Coronary artery (tissue), 2 donors: ENCODE measurements at places on chromosomes 11 and 22.

DNA sequence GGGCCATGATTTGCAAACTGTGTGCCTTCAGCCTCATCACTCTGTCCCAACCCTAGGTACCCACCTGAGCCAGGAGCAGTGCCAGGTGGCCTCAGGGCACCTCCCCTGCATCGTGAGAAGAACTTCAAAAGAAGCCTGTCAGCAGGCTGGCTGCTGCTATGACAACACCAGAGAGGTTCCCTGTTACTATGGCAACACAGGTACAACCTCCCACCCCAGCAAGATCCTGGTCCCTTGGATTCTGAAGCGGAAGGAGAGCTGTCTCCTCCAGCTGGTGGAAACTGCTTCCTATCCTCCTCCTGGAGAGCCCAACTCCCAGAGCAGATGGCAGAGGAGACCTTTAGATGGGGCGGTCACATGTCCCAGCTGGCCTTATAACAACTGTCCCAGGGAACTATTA is 2.9 kb downstream of the ZP1 start:
- no peak for DNase-seq

DNA sequence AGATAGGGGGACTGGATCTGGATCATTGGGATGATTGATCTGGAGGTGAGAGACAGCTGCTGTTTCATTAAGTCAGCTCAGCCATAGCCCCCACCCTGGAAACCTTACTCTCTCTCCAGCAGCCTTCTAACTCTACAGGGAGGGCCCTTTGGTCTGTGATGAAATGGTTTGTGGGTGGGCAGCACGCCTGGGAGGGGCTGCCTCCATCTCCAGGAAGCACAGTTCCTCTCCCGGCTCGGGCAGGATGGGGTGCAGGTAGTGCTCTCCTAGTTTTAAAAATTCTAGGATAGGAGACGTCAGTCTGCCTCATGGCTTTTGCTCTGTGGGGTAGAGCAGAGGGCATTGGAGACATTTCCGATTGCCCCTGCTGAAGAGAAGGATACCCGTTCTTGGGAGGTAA is 89.7 kb downstream of the CEP164 start:
- DNase-seq: no peak

DNA sequence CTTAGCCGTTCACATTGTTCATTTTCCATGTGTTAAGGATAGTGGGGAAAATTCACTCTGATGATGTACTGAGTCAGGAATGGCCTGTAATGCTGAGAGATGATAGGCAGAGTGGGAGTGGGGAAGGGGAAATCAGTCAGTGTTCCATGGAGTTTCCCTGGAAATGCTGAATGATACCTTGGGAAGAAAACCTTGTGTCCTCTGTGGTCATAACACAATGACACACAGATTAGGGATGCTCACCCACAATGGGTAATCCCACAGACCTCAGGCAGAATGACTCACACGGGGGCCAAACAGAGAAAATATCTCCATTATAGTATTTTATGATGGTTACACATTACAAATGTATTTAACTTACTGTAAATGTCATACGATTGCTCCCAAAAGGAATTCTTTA is 118.0 kb downstream of the SNX19 start:
- no peak for DNase-seq

DNA sequence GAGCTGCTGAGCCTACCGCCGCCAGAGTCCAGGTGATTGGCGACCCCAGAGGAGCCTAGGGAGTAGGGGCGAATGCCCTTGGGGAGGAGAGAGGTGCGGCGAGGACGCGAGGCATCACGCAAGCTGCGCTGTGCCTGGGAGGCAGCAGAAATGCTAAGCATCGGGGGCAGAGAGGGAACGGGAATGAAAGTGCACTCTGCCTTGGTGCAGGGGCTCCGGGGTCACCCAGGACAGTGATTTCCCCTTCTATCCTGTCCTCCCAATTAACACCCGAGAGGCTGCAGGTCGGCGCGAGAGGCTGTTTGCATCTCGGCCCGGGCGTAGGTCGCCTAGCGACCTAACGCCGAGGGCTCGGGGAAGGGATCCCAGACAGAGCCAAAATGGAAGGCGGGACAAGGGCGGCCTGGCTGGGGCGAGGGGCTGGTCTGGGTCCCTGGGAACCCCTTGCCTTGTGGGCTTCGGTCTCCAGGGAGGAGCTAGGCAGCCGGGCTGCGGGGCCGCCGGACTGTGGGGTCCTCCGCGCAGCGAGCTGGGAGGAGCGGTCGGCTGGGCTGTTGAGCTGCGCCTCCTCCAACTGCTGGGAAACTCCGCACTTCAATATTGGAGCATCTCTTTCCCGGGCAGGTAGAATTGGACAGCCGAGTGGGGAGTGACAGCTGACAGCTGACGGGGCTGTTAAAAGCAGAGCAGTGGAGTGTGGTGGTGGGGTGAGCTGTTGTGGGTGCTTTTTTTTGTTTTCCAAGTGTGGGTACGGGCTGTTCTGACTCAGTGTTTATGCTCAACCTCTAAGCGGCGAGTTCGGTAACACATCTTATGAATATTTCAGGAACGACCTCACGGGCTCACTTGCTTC is 657 bp downstream of the ELMOD1 start:
- no peak for DNase-seq

- DNase-seq: no peak
Observed at GRCh38 chr22:29979777-29980321, 96.9 kb downstream of the MTMR3 start.

GRCh38 chr11:109512680-109513079 is 90.7 kb downstream of the C11orf87 start:
- no peak for DNase-seq

- no peak for DNase-seq
Observed at GRCh38 chr11:107011977-107012376, 6.3 kb downstream of the GUCY1A2 start.

GRCh38 chr22:27642104-27642800 is 159.3 kb downstream of the MN1 start:
- no peak for DNase-seq

- DNase-seq: no peak
Observed at GRCh38 chr11:119709638-119710346, 19.2 kb downstream of the NECTIN1 start.

- DNase-seq: no peak
Observed at GRCh38 chr11:129729823-129730222, 85.8 kb upstream of the TMEM45B start.

GRCh38 chr11:3810446-3810845 is 2.1 kb downstream of the PGAP2 start:
- no peak for DNase-seq

DNA sequence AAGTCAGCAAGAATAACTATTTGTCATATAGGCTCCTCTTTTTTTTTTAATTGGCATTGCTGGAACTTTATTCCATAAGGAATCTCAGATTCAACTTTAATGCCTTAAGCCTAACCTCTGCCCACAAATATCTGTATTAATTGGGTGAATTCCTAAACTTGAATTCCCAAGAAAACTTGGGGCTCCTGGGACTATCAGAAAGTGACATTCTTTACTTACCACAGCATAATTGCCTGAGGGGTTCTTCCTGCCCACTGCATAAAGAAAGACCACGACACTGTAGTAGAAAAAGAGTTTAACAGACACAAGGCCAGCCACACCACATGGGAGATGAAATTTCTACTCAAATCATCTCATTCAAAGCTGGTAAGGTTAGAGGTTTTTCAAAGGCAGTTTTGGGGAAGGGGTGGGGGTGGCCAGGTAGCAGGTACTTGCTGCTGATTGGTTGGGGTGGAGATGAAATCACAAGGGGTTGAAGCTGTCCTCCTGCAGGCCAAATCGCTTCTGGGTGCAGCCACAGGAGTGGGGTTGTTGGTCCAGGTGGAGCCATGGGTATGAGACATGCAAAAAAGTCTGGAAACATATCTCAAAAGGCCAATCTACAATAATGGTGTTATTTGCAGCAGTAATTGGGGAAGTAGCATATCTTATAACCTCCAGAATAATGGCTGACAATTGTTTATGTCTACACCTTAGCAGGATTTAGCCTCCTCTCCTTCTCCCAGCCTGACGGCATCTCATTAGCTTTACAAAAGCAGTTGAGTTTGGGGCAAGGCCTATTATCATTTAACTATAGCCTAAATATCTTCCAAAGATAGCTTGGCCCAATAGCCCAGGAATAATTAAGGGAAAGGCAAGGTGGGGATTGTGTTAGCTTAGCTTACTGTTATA is 4.8 kb upstream of the NLRP10 start:
- no peak for DNase-seq

- DNase-seq: no peak
Observed at GRCh38 chr11:9601876-9602199, 28.4 kb downstream of the WEE1 start.

GRCh38 chr22:41239443-41240128 is 1.1 kb downstream of the CHADL start:
- DNase-seq: no peak

GRCh38 chr11:76162336-76163288 is 43.7 kb downstream of the WNT11 start:
- DNase-seq: no peak

- DNase-seq: no peak
Observed at GRCh38 chr11:34448223-34448994, 9.7 kb downstream of the CAT start.

GRCh38 chr11:117809236-117810055 is 12.4 kb upstream of the DSCAML1 start:
- DNase-seq: no peak
